ENCODE measurements at places on chromosomes 3 and 15.
A peak's percentile ranks its signal among the peaks of the same experiment; 100 is the strongest.

- ATAC-seq, result peak; percentile 79
Measured at GRCh38 chr3:57164657-57165573, at the start of gene IL17RD. Gene IL17RD, minus strand, starts transcription at chr3:57165353. Its CDS starts 67 bp downstream, at chr3:57165286.

DNA sequence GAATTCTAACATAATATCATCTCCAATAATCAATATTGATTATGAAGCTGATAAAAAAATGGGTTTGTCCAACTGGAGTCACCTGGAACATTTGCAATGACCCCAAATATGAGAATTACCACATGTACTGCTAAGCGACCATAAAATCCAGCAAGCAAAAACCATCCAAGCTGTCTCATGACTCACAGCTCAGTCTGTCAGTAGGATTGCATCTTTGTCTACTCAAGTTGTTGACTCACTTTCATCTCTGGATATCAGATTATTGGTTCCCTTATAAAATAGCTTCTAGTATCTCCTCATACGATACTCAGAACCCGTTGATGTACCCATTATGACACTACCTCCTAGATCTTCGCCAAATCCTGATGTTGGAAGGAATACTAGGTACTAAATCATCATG lies 209.8 kb upstream of the ATP11B start:
- no peak for ATAC-seq

GRCh38 chr15:42035435-42035761 lies 14.6 kb upstream of the PLA2G4E start:
- no peak for ATAC-seq

DNA sequence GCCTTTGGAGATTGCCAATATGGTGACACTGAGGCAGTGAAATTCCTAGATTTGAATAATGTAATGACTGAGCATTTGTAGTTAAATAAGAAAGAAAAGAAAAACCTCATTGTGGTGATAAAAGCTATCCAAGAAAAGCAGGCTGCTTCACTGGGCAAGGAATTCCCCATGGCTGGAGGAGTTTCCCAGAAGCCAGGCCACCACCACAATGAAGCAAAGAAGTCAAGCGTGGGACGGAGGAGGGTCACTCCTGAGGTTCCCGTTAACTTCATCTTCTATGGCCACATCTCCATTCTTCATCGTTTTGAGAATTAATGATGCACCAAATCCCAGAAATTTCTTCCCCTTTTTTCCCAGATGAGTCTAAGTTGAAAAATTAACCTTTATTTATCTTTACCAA lies 185.8 kb upstream of the BCL6 start:
- ATAC-seq, result no peak

- ATAC-seq, result no peak
Measured at GRCh38 chr3:59970796-59971195, 921.0 kb upstream of the CFAP20DC start.

DNA sequence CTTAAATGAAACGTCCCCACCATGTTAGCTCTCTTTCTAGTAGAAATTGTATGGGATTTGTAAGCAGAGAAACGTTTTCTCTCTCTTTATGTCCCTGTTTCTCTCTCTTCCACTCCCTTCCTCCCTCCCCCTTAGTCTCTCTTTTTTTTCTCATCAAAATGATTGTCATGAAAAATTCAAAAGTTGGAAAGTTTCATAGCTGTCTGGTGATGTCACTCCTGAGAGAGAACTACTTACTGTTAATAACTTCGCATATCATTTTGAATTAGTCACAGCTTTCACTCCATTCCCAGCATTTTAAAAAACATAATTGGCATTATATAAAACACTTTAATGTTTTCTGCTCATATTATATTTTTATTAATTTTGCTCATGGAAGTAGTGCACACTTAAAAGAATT lies 331.1 kb downstream of the C3orf38 start:
- ATAC-seq, result no peak

DNA sequence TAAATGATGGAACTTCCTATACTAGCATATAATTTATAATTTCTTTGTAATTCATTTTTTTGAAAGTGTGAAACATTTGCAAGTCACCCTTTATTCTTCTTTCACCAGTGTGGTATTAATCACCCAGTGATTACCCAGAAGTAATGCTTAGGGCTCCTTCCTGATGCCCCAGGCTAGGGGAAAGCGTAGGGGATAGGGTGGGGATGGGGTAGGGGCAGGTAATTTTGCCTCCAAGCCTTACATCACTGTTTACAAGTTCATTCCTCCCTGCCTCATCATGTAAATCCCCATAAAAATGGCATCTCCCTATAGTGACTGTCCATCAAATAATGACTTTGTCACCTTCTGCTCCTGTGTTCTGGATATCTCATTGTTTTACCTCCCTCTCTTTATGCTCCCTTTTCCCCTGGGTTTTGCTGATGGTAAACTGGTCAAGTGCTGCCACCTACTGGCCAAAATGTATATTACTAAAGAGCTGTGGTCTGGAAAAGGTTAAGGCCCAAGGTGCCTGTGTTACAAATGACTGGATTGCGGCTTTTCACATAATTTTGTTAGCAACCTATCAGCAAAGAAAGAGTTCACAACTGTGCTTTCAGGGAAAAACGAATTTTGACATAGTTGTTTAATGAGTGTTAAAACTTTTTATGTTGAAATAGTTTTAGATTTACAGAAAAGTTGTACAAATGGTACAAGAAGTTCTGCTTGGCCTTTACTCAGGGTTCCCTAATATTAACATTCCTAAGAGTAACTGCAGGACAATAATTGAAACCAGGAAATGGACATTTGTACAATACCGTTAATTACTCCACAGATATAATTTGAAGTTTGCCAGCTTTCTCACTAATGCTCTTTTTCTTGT lies 54.7 kb downstream of the ONECUT1 start:
- peak; percentile 97 for ATAC-seq

DNA sequence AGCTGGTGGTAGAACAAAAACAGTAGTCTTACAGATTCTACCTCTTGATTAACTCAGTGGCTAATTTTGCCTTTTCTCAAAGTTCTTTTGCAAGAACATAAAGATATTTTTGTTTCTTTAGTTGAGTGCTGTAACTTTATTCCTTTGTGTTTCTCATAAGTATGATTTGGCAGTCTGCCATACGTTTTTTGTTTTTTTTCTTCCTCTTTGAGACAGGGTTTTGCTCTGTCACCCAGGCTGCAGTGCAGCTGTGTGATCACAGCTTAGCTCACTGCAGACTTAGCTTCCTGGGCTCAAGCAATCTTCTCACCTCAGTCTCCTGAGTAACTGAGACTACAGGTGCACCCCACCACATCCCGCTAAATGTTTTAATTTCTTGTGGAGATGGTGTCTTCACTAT lies 22.4 kb downstream of the B3GNT5 start:
- ATAC-seq, result peak; percentile 80

GRCh38 chr15:85726454-85726853 lies 68.3 kb downstream of the KLHL25 start:
- no peak for ATAC-seq

DNA sequence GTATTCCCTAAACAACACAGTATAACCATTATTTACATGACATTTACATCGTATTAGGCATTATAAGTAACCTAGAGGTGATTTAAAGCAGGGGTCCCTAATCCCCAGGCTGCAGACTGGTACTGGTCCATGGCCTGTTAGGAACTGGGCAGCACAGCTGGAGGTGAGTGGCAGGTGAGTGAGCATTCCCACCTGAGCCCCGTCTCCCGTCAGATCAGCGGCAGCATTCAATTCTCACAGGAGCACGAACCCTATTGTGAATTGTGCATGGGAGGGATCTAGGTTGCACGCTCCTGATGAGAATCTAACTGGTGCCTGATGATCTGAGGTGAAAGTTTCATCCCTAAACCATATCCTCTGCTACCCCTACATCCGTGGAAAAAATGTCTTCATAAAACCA lies 138.2 kb downstream of the ATP10A start:
- ATAC-seq, result no peak

DNA sequence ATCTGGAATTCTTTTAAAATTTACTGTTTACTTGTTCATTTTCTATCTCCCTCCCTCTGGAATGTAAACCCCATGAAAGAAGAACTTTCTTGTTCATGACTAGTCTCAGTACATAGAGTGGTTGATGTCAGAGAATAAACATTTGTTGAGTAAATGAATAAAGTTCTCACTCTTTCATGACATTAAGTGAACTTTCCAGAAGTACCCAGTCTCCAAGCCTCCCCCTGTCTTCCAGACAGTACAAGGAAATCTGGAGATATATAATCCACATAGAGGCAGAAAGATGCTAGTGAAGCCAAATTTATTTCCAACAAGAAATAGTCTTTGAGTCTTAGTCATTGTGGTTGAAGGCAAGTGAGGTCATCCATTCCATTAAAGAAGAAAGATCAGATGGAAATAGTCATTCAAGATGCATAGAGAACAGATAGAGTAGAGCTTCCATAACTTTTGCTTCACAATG lies 71.5 kb upstream of the GALNT15 start:
- peak; percentile 82 for ATAC-seq

DNA sequence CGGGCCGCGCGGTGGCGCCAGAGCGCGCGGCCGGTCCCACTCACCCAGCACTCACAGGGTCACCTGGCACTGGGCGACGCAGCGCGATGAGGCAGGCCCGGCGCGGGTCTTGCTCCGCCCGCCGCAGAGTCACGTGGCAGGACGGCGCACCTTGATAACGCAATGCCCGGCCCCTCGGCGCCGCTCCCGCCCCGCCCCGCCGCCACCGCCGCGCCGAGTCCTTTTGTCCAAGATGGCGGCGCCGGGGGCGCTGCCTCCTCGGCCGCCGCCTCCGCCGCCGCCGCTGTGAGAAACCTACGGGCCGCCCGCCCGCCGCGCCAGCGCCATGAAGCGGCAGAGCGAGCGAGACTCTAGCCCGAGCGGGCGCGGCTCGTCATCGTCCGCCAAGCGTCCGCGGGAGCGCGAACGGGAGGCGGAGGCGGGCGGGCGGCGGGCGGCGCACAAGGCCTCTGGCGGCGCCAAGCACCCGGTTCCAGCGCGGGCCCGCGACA lies at the start of gene RBM15B:
Gene RBM15B, plus strand, starts transcription at position 211 of the 491 bp plus-strand sequence. Its CDS starts 115 bp downstream, at position 326.
- peak; percentile 94 for ATAC-seq

- no peak for ATAC-seq
Measured at GRCh38 chr3:53739966-53740365, 106.3 kb downstream of the CHDH start.

GRCh38 chr3:190258634-190259033 lies 63.6 kb downstream of the CLDN1 start:
- no peak for ATAC-seq

DNA sequence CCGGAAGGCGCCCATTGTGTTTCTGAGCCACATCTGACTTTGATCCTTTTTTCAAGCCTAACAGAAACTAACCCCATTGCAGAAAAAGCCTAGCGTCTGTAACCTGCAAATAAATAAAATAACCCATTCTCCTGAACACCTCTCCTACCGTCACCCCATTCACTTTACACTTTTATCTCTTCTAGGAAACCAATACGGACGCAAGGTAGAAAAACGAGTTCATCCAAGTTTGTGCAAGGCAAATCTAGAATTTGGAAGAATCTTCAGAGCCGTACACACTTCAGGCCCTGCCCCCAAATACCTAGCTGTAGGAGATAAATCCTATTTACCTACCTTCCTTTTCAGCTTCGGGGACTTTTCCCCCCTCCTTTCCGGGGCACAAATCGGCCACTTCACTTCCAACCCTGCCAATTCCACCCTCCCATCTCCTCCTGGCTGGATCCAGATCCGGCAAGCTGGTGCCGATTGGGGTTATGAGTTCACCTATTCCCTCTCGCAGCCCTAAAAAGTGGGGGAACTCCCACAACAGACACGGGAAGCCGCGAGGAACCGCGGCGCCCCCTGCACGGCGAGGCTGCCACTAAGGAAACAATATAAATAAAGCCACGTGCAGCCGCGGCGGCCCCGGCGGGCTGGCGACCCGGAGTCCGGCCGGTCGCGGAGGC lies 987 bp downstream of the PRTG start:
- ATAC-seq, result peak; percentile 2

DNA sequence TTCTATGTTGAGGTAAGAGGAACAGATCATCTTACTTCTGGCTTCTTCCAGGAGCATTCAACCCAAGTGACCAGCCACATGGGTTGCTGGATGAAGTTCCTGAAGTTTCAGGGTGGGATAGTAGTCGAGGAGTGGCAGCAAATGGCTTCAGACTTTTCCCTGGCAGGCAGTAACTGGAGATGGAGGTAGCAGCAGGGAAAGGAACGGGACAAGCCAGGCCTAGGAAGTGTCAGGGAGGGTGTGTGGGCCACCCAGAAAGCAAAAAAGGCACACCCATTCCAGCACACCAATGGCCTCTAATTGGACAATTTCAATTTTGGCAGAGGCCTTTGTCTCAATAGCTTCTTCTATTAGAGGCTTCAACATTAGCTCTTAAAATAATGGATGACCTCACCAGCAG lies 498.6 kb upstream of the ATP11B start:
- ATAC-seq, result no peak

DNA sequence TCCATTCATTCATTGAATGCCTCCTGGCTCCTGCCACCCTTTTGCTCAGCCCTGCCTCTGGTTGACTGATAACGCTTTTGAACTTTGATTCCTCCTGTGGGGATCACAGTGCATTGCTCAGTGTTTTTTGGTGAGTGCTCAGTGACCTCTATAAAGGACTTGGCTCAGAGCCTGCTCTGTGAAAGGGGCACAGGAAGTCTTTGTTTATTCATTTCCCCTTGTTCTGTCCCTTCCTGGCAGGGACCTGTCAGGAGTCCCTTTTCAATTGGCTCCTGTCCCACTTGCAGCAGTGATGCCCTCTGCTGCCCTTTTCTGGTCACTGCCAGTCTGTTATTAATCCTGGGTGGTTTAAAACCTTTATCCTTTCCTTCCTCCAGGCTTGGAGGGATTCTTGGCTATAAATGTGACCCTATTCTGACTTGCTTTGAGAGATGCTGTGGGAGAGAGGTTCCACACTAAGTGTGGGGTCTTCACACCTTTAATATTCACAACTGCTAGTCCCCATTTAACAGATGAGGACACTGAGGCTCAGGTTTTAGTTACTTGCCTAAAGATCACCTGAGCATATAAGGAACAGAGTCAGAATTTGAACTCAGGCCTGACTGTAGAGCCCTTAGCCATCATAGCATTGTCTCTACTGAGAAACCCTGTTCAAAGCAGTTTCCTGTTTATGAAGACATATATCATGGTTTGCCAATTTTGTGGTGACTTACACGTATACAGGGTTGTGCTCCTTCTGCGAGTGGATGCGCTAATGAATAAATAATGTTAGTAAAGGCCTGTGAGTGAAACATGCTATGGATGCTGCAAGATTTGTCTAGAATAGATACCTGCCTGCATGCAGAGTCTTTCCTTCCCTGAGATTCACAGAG lies 23.2 kb upstream of the TATDN2 start:
- ATAC-seq, result peak; percentile 78
